ENCODE measurements at places on chromosomes 3 and 15.

DNA sequence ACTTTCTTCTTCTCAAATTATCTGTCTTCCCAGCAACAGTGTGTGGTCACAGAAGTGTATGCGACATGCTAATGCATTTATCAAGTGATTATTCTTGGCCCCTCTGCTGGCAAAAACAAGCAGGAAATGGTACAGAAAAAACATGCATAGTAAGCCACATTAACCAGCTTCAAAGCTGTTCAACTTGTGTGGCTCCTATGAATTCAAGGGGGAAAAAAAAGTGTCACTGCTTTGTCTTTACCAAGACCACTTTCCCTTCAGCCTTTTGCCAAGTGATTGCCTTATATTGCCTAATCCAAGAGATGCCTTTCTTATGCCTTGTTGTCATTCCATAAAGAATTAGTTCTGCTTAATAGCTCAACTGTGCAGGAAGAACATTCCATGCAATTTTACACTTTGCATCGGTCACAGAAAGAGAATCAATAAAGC, 39.1 kb downstream of the PRTG start:
- no peak for DNase-seq

DNA sequence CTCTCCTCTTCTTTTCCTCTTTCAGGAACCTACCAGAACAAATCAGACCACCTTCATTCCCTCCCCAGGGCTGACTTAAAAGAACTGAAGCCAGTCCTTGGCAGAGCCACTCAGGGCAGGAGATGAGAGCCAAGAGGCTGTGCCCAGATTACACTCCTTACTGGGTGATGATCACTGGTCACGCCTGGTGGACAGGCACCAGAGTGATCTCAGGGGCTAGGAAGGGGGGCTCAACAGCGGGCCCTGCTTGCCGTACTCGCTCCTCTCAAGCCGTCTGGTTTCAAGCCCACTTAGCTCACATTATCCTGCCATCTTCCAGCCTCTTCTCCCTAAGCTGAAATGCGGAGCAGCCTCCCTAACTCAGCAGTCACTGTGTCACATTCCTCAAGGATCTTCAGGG, 1.7 kb upstream of the FAH start:
- no peak for DNase-seq

DNA sequence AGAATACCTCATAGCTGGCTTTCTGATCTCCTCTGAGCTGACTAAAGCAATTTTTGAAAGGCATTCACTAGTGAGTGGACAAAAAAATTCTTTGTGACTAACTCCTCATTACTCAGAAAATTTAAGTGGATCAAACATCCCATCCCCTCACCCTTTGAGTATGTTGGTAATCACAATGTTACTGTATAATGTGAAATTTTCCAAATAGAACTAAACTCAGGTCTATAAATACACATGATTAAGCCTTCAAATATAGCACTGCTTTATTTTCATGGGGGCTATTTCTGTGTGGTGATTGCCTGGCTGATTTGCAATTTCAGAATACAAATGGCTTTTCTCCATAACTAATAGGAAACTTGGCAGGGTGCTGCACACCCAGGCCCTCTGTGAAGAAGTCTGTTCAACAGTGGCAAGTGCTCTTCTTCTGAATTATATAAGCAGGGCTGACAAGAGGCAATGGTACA, 45.9 kb upstream of the ACTC1 start:
- no peak for DNase-seq

GRCh38 chr15:70569714-70570231, 193.6 kb downstream of the UACA start:
- DNase-seq: peak; percentile 46

GRCh38 chr3:46358466-46358865, 4.6 kb downstream of the CCR2 start:
- no peak for DNase-seq

- DNase-seq: peak; percentile 95
These were observed 39.3 kb downstream of the PLD1 start for GRCh38 chr3:171770689-171771620.

GRCh38 chr3:110227991-110228390, 843.6 kb upstream of the NECTIN3 start:
- no peak for DNase-seq

GRCh38 chr3:194900854-194901522, 215.3 kb downstream of the FAM43A start:
- no peak for DNase-seq

GRCh38 chr15:100900136-100900794, 18.9 kb upstream of the LRRK1 start:
- DNase-seq: no peak

DNA sequence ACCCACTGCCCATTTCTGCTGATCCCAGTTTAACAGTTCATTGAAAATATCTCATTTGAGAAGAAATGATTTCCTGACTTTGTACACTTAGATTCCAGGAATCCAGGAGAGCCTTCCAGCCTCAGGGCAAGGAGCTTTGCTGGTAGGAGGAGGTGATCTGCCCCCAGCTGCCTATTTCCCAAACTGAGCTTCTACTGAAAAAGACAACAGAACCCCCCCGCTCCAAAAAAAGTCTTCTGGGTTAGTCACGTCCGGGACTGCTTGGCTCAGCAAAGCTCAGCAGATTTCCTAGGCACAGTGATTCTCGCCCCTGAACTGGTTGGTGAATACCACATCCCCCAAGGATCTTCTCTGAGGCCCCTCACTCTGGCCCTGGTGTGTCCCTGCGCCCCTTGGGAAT, 13.1 kb downstream of the SLC6A6 start:
- DNase-seq: no peak

DNA sequence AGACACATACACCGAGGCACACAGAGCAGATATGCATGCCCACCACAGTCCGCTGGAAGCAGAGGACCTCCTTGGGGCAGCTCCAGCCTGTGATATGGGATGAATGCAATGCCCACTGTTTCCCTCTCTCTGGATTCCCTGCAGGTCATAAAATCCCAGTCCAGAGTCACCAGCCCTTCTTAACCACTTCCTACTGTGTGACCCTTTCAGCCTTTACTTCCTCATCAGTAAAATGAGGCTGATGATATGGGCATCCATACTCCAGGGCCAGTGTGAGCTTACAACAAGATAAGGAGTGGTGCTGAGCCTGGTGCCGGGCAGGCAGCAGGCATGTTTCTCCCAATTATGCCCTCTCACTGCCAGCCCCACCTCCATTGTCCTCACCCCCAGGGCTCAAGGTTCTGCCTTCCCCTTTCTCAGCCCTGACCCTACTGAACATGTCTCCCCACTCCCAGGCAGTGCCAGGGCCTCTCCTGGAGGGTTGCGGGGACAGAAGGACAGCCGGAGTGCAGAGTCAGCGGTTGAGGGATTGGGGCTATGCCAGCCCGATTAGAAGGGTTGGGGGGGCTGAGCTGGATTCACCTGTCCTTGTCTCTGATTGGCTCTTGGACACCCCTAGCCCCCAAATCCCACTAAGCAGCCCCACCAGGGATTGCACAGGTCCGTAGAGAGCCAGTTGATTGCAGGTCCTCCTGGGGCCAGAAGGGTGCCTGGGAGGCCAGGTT, at the start of gene GNAT1:
Gene GNAT1 (plus strand): TSS at position 675 of the 725 bp plus-strand sequence. CDS start 116 bp downstream, outside the sequence.
- no peak for DNase-seq

GRCh38 chr3:104245981-104246380, 1120.7 kb upstream of the ALCAM start:
- no peak for DNase-seq

DNA sequence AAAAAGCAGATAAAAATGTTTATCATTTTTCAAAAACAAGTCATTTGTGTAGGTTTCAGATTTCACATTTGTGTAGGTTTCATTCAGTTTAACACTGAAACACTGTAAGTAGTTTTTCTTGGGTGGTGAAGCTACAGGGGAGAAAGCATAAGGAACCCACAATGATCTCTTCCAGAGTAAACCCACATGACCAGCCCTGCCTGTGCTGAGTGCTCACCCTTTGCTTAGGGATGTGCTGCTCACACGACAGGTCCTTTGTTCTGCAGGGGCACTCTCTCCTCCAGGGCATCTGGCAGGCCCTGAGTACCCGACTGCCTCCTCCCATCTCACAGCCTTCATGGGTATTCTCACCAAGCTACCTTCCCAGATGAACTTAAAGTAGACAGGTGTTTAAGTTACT, 28.9 kb downstream of the ZXDC start:
- DNase-seq: no peak

- DNase-seq: no peak
These were observed 12.8 kb downstream of the LRRC28 start for GRCh38 chr15:99264125-99264524.
